Stimulated activated CD4-positive, alpha-beta T cell treated with anti-CD3 and anti-CD28 coated beads, Interleukin-2, amount 100 ng/mL, for 24 hours (primary cell): ENCODE measurements at places on chromosomes 11 and 22.

DNA sequence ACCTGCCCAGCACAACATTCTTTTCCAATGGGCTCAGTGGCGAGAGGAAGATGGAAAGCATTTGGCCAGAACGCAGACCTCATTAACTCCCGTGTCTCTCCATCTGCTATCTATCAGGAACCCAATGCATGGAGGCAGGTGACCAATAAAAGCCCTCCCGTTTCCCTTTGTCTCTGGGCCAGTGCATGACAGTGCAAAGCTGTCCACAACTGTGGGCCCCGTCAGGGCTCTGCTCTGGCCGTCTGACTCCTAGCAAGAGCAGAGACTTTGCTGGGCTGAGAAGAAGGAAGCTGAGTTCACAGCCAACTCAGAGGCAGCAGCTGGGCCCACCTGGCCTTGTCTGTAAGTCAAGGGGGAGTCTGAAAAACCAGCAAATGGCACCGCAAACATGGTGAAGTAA lies 177.8 kb downstream of the TENM4 start:
- no peak for DNase-seq

DNA sequence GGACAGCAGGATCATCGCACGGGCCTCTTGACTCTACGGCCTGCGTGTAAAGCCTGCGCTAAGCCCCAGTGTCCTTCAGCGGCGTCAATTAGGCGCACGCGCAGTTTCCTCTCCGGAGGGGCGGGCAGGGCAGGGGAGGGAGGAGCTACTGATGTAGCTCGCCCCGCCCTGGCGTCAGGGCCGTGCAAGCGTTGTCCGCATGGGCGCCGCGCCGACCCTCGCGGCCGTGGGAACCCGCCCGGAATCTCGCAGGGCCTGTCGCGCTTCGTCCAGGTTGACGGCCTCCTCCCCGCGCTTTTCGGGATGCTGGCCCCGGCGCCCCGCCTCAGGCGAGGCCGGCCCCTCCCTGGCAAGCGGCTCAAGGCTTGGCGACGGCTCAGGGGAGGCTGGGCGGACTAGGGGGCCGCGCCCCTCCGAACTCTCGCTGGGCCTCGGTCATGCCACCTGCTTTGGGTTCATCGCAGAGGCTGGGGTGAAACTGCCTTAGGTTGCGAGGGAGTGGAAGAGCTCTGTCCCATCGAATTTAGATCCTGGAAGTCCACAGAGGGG lies 61.1 kb downstream of the ST3GAL4 start:
- DNase-seq, result peak; percentile 82

DNA sequence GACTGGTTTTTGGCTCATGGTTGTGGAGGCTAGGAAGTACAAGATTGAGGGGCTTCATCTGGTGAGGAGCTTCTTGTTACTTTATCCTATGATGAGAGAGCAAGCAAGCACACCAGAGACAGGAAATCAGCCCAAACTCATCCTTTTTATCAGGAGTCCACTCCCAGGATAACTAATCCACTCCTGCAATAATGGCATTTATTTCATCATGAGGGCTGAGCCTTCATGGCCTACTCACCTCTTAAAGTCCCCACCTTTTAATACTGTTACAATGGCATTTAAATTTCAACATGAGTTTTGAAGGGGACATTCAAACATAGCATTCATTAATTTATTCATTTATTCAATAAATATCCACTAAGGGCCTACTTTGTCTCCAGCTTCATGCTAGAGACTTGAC lies 60.9 kb downstream of the PARVA start:
- no peak for DNase-seq

GRCh38 chr22:24390576-24390975 lies 36.8 kb upstream of the ADORA2A start:
- DNase-seq, result no peak

DNA sequence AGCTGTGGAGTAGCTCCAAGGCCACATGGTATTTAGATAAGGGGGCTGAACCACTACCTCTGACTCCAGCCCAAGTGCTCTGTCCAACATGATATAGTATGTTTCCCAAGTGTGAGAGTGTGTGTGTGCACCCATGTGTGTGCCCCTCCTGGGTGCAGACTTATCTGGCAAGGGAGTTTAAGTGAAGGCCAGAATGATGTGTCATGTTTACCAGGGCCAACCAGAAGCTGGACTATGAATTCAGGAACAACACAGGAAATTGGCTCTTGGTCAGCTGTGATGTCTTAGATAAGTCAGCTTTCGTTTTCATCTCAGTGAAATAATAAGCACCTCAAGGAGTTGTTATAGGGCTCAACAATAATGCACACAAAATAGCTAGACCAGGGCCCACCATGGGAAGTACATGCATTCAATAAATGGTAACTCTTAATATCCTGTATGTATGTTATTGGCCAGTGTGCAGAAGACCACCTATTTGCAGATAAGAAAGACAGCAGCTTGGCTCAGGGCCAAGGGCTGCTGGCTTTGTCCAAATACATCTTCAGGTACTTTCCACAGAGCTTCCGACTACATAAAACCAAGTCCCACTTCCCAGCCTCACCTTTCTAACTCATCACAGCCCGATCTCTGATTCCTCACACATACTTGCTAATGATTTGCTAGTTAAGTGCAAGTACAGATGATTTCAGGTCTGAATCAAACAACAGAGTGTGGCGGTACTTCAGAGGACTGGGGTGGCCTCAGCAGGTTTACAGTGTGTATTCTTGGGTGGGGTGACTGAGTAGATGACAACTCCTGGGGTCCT lies 120.9 kb downstream of the ME3 start:
- DNase-seq, result no peak

GRCh38 chr22:45303181-45303580 lies 6.6 kb upstream of the FAM118A start:
- no peak for DNase-seq

DNA sequence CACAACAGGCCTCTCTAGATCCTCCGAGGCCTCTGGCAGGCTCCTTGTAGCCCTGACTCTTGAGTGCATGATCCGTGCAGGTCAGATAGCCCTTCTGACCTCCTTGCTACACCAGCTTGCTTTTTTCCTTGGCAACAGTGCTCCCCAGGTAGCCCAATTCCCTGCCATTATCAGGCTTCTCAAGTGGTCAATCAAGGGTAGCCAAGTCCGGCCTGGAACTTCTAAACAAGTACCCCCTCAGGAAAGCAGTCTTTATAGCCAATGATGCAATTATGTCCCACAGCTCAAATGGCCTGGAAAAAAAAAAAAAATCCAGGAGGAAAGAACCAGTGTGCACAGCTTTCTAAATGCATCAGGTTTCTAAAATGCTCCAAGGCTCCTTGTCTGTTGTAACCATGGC lies 59.8 kb downstream of the TENM4 start:
- no peak for DNase-seq

GRCh38 chr11:58503361-58503856 lies 4.5 kb downstream of the OR5B21 start:
- no peak for DNase-seq

- DNase-seq, result peak; percentile 33
Measured at GRCh38 chr11:14300661-14301304, 58.2 kb downstream of the RRAS2 start.

DNA sequence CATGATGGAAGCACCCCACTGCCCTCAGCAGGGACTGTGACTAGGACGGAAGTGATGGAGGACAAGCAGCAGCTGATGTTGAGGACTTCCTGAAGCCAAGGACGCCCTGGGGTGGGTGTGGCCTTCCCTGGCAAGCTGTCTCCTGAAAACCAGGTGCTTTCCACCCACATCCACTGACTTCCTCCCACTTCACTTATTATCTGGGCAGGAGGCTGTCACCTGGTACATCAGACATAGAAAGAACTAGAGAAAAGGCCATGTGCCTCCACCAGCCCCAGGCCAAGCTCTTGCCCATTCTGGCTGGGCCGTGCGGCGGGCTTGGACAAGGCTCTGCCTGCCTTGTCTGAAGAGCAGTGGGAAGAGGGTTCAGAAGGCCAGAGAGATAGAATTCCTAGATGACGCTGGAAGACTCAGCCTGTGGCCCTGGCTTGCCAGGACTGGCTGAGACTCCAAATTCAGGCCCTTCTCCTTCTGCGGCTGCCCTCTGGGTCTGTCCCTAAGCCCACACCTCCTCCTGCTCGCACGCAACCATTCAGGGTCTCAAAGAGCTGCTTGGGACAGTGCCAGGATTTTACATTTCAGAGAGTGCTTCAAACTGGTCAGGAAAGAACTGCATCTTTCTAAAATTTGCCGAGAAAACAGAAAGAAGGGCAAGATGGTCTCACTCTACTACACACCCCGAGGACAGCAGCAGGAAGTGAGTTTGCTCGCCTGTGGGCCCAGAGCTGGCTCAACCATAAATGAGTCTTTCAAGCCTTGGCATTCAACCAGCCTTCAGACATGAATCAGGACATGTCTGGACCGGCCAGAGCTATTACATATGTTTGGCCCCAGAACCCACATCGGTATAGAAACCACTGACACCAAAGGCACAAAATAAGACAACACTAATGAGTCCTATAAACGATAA lies 13.3 kb downstream of the ARHGAP1 start:
- no peak for DNase-seq

- DNase-seq, result no peak
Measured at GRCh38 chr22:31284281-31285155, 7.8 kb downstream of the PIK3IP1 start.

DNA sequence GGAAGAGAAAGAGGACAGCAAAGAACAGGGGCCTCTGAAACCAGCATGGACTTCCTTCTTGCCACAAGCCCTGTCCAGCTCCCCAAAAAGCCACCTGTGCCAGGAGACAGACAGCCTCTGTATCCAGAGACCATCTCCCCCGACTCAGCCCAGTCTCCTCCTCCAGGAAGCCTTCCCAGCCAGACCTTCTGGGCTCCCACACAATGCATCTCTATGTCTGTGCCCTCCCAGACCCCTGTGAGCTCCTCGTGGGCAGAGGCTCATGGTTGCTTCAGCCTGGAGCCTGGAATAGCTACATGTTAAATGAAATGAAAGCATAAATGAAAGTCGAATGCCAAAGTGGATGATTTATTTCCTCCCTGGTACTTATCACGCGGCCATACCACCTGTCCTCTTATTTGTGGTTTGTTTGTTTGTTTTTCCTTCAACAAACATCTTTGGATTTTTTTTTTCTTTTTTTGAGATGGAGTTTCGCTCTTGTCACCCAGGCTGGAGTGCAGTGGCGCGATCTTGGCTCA lies 7.3 kb upstream of the ARAP1 start:
- no peak for DNase-seq

DNA sequence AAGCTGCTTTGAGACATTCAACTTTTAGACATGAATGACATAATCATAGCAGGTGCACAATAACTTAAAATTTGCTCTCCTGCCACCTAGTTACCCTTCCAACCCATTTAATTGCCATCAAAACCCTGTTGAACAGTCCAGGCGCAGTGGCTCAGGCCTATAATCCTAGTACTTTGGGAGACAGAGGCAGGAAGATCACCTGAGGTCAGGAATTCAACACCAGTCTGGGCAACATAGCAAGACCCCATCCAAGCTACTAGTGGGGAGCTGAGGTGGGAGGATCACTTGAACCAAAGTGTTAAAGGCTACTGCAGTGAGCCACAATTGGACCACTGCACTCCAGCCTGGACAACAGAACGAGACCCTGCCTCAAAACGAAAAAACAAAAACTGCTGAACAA lies 4.0 kb upstream of the PHF21A start:
- DNase-seq, result no peak

DNA sequence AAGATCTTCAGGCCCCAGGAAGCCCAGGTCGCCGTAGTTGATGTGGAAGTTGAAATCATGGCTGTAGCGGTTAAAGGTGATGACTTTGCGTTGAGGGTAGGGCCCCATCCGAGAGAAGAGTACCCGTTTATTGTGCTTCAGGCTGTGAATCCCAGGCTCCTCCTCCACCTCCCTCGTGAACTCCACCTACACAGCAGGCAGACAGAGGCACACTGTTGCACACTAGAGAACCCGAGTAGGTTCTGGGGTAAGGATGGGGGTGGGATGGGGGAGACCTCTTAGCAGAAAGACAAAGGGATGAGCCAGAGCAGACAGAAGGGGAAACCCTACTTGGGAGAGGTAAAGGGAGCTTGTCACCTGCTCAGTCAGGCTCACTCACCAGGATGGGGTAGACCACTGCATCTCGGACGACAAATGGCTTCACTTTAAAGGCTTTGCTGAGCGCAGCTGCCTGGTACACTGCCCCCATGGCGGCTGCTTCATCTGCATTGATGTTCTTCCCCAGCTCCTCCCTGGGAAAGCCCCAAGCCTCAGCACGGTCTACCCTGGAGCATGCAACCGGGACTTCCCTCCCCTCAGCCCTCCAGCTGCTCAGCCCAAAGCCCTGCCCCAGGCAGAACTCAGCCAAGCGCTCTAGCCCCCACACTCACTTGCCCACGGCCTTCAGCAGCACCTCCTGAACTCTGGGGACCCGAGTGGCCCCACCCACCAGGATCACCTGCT lies 5.4 kb downstream of the HYOU1 start:
- DNase-seq, result peak; percentile 28
